Stimulated activated CD8-positive, alpha-beta memory T cell treated with anti-CD3 and anti-CD28 coated beads, Interleukin-15, amount 100 ng/mL, for 24 hours (primary cell): ENCODE measurements at places on chromosomes 13 and 19.

GRCh38 chr19:42455621-42456081 is 12.9 kb upstream of the CXCL17 start:
- DNase-seq, result no peak

- no peak for DNase-seq
Measured at GRCh38 chr13:76783798-76784197, 102.4 kb downstream of the KCTD12 start.

DNA sequence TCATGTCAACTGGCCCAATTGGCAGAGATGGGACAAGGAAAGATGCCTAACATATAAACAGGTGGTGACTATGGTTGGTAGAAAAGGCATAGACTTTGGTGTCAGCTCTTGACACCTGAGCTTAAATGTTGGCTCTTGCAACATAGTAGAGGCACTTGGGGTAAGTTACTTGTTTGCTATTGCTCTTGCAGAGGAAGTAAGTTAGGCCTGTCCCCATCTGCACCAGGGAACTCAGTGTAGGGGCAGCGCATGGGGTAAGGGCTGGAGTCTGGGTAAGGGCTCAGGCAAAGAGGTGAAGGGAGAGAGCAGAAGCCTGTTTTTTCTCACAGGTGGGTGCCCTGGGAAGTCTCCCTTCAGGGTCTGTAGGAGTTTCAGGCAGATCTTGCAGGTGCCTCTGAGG is 27.6 kb downstream of the ERICH6B start:
- DNase-seq, result no peak

GRCh38 chr19:42846597-42846996 is 32.9 kb downstream of the PSG1 start:
- DNase-seq, result no peak

DNA sequence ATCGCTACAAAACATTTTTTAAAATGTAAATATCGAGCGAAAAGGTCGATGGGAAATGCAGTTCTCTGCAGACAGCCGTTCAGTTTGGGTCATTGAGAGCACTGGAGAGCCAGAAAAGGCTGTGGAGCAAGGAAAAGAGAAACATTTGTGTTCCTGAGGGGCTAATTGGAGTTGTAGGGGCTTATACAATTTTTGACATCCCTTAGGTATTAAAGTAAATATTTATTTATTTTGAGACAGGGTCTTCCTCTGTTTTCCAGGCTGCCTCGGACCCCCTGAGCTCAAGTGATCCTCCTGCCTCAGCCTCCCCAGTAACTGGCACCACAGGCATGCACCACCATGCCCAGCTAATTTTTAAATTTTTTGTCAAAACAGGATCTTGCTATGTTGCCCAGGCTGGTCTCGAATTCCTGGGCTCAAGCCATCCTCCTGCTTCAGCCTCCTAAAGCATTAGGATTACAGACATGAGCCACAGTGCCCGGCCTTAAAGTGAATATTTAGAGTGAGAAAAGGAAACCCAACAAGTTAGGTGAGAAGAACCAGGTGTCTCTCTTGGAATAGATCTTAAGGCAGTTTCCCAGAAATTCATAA is 825 bp upstream of the YIF1B start:
- DNase-seq, result no peak

DNA sequence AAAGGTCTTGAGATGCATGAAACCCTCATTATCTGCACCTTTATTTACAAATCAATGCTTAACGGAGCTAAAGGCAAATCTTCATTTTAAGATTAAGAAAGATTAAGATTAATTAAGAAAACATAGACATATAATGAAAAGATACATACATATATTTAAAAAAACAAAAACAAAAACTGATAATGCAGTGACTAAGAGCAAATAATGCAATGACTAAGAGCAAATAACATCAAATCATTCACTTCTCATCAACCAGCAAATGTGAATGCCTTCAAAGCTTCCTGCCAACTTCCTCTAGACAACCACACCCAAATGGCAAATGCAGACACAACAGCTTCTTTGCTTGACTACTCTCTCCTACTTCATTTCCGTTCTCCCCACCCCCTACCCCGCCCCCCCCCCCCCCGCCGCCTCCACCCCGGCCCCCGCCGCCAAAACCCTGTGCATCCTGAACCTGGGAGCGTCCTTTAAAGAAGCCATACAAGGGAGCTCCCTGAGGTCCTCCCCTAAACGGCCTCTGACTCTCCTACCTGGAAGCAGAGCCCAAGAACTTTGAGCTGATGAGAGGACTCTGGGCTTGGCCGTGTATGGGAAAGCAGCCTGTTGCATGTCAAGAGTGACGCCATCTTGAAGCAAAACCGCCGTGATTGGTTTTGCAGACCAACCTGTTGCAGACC is 24.5 kb downstream of the TEX101 start:
- DNase-seq, result no peak

DNA sequence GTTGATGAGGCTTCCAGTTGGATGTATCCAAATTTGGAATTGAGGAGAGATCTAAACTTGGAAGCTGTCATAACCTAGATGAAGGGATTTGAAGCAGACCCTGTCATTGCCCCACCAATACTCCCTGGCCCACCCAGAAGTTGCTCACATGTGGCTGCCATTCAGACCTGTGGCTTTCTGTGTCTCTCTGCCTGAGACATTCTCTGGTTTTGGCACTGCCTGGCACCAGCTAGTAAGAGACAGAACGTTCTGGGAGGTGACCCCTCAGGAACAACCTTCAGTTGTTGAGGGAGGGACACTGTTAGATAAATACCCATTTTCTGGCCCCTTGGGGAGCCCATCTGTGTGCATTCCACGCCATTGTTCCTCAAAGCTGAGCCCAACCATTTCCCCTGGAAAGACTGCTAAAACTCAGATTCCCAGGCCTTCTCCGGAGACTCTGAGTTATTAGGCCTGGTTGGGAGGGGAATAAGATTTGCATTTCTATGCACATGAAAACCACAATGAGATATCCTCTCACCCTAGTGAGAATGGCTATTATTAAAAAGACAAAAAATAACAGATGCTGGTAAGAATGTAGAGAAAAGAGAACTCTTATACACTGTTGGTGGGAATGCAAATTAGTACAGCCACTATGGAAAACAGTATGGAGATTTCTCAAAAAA is 290.4 kb downstream of the TSHZ3 start:
- no peak for DNase-seq

- no peak for DNase-seq
Measured at GRCh38 chr13:50626101-50626547, 217.4 kb downstream of the DLEU7 start.

GRCh38 chr19:46000491-46001246 is 5.4 kb downstream of the CCDC61 start:
- no peak for DNase-seq

DNA sequence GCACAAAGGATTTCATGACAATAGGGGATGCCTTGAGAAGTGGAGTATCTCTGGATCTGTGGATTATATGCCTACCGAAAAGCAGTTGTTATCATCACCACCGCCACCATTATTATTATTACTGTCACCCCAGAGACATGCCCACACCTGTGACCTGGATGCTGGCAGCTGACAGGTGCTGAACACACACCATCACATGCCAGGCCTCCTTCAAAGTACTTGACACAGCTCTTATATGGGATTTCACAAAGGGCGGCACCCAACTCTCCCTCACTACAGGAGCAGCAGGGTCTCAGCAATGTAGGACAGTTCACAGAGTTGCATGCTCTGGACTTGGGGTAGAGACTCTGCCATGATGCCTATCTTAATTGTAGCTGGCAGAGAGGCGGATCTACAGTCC is 5.6 kb upstream of the GPR42 start:
- DNase-seq, result no peak

GRCh38 chr19:17340302-17340870 is 3.0 kb downstream of the GTPBP3 start:
- DNase-seq, result no peak

DNA sequence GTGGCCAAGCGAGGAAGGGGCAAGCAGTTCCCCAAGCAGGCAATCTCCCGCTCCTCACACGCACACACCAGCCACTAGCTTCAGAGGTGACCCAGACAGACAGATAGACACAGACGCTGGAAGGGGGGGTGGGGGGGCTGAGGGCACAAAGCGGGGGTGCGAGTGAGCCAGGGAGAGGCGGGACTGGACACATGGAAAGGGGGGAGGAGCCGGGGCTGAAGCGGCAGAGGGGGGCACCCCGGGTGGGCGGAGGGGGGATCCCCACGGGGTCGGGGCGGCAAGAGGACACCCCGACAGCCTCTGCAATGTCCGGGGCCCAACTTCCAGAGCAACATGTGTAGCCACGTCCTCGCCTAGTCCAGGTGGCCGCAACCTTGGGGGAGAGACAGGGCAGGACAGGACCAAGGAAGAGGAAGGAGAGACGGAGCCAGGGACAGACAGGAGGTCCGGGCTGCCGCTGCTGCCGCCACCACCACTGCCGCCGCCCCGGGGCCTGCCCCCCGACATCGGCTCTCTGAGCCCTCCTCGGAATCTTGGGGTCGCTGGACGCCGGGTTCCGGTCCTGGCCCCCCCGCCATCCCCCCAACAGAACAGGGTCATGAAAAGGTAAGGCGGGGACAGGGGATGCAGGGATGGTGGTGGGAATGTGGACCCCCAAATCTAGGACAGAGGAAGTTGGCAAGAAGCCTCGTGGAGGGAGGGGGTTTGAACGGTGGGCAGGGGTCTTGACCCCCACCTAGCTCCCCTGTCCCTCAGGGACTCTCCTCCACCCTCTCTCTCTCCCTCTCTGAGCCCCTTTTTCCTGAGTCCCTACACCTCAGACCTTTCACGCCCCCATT is 1.1 kb downstream of the GRIN2D start:
- DNase-seq, result no peak

DNA sequence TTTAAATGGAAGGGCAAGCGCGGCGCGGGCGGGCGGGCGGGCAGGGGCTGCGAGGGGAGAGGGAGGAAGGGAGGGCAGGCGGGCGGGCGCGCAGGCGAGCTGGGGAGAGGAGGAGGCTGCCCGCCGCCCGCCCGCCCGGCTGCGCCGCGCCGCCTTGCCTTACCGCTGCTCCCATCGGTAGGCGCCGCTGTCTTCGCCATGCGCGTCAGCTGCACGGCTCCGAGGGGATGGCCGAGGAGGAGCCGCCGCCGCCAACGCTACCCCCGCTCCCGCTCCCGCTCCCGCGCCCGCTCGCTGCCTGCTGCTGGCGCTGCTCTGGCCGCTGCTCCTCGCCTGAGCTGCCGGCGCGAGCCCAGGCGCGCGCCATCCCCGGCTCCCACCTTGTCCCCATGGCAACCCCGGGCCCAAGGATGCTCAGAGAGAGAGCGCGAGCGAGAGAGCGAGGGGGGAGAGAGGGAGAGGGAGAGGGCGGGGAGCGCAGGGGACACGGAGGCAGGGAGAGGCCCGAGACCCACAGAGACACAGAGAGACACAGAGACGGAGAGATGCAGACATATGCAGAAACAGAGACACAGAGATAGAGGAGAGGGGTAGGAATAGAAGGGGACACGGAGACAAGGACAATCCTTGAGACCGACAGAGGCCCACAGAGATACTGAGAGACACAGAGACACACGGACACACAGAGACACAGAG is 40.3 kb downstream of the DEDD2 start:
- DNase-seq, result peak; percentile 48

DNA sequence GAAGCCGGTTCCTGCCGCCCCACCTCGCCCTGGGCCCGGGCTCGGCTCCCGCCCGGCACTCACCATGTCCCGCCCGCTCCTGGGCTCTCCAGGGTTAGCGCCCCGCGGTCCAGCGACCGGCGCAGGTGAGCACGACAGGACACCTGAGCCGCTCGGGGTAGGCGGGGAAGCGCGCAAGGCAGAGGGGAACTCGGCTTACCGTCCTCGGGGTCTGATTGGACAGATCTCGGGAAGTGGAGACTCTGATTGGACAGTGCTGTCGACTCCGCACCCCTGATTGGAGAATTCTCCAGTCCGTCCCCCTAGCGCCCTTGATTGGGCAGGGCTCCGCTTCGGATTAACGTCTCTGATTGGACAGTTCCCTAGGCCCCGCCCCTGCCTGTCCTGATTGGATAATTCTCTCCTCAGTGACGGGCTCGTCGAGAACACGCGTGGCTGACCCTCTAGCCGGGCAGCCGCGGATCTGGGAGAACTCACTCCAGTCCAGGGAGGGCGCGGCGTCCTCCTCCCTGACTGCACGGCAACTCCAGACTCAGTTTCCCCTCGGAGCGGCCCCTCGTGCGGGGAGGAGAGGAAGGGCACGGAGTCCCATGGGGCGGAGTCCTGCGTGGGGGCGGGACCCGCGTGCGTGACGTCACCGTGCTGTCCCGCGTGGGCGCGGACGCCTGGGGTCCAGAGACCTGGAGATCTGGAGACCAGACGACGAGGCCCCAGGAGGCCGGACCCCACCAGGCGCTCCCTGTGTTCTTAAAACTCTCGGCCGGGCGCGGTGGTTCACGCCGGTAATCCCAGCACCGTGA is at the start of gene ZNF77:
Gene ZNF77, minus strand, starts transcription at position 197 of the 800 bp plus-strand sequence. Its CDS starts 131 bp downstream, at position 66.
- DNase-seq, result peak; percentile 89

DNA sequence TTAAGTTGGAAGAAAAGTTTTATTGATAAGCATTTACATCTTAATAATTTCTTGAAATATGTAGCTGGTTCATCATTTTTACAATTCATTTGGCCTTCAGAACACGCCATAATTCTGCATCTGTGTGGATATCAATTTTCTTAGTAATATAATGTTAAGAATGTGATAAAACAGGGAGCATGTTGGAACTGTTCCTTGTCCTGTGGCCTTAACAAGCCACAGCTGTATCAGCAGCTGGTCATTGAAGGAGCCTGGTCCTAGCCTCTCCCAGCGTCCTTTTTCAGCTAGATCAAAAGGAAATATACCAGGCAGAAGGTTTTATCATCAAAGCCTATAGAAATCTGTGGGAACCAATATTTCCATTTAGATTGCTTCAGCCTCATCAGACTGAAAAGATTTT is 421.8 kb downstream of the SPRY2 start:
- no peak for DNase-seq

DNA sequence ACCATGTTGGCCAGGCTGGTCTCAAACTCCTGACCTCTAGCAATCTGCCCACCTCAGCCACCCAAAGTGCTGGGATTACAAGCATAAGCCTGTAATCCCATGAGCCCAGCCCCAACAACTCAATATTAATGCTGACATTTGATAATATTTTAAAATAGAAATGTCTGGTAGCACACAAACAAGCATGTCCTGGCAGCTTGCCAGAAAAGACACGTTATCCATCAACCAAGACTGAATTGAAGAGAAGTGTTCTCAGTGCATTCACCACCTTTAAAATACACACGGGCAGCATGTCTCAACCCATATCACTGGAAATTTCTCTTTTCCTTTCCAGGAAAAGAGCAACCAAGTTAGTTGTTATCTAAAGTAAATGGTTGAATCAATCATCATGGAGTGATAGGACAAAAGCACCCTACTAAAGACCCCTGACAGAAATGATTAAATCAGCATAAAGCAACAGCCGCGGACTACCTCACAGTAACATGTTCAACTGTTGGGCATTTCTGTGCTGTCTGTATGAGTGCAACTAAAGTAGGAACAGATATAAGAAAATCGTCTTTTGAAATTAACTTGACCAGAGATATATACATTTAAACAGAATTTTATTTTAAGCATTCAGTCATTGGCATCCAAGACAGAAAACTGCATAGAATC is 25.0 kb downstream of the LHFPL6 start:
- DNase-seq, result no peak

DNA sequence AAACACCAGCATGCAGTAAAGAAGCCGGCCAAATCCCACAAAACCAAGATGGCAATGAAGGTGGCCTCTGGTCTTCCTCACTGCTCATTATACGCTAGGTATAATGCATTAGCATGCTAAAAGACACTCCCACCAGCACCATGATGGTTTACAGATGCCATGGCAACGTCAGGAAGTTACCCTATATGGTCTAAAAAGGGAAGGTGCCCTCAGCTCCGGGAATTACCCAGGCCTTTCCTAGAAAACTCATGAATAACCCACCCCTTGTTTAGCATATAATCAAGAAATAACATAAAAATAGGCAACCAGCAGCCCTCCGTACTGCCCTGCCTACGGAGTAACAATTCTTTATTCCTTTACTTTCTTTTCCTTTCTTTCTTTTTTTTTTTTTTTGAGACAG is 21.1 kb upstream of the PLEKHF1 start:
- DNase-seq, result no peak

- no peak for DNase-seq
Measured at GRCh38 chr13:104984296-104984818, 1551.1 kb downstream of the EFNB2 start.
